ENCODE measurements at places on chromosomes 13 and 19.

DNA sequence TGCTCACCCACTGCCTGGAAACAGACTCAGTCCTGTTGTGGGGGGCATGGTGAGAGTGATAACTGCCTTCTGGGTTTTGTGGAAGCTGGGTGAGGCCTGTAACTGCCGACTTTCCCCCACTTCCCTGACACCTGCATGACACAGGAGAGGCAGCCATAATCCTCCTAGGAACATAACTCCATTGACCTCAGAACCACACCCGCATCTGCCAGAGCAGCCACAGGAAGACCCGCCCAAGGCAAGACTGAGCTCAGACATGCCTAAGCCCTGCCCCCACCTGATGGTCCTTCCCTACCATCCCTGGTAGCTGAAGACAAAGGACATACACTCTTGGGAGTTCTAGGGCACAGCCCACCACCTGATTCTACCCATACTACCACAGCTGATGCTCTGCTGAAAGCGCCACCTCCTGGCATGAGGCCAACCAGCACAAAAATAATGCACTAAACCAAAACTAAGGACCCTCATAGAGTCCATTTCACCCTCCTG, 326.7 kb downstream of the RBM26 start:
- H3K4me3 ChIP-seq: no peak overlapping the region
- H3K36me3 ChIP-seq: no peaks in the 10 kb centered on the region
- DNase-seq: no peak
- H3K27ac ChIP-seq: no peak overlapping the region

GRCh38 chr19:1384478-1385110, 887 bp downstream of the NDUFS7 start:
- H3K27me3 ChIP-seq: no peaks in the 10 kb centered on the region
- no peak overlapping the region for H3K27ac ChIP-seq
- peak; percentile 26 for DNase-seq

GRCh38 chr13:107141767-107142166, 573.8 kb upstream of the ARGLU1 start:
- H3K4me3 ChIP-seq: no peak overlapping the region
- H3K36me3 ChIP-seq: no peaks in the 10 kb centered on the region

- no peak overlapping the region for H3K27ac ChIP-seq
- no peak overlapping the region for H3K4me3 ChIP-seq
- no peaks in the 10 kb centered on the region for H3K27me3 ChIP-seq
- DNase-seq: no peak
Observed at GRCh38 chr19:37983916-37984315, 76.9 kb downstream of the SIPA1L3 start.

- DNase-seq: peak; percentile 91
- H3K4me3 ChIP-seq: no peak overlapping the region
- H3K27me3 ChIP-seq: no peaks in the 10 kb centered on the region
- no peaks in the 10 kb centered on the region for H3K36me3 ChIP-seq
Observed at GRCh38 chr13:70249332-70250064, 141.2 kb upstream of the KLHL1 start.

DNA sequence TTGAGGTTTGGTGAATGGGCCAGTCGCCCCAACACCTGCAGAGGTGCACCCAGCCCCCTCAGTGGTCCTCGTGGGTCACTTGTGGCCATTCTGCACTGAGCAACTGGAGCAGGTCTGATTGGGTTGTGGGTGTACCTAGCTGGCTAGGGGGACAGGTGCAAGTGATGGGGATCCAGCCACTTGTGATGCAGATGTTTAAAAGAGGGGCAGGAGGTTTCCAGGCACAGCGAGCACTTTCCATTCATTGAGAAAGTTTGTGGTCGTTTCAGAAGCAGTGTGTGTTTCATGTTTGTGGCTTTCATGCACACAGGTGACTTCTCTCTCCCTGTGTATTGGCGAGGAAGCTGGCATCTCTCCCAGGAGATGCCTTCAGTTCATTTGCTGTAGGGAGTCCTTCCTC, 34.7 kb downstream of the TSSK6 start:
- no peak overlapping the region for H3K27ac ChIP-seq
- H3K27me3 ChIP-seq: no peaks in the 10 kb centered on the region
- H3K4me1 ChIP-seq: peaks cover 17% of the 10 kb centered on the region
- no peak for DNase-seq
- peaks cover 36% of the 10 kb centered on the region for H3K36me3 ChIP-seq

- H3K27me3 ChIP-seq: peaks cover 29% of the 10 kb centered on the region
- H3K4me1 ChIP-seq: peaks cover 3% of the 10 kb centered on the region
- no peak overlapping the region for H3K4me3 ChIP-seq
- H3K36me3 ChIP-seq: no peaks in the 10 kb centered on the region
- H3K27ac ChIP-seq: no peak overlapping the region
- peak; percentile 83 for DNase-seq
Observed at GRCh38 chr19:2391118-2391725, 31.2 kb downstream of the TMPRSS9 start.

- H3K4me3 ChIP-seq: no peak overlapping the region
- peak; percentile 32 for DNase-seq
- no peaks in the 10 kb centered on the region for H3K36me3 ChIP-seq
- no peak overlapping the region for H3K27ac ChIP-seq
Observed at GRCh38 chr13:31919971-31920726, 111.4 kb upstream of the FRY start.

- H3K27me3 ChIP-seq: no peaks in the 10 kb centered on the region
- H3K4me1 ChIP-seq: peaks cover under 1% of the 10 kb centered on the region
- H3K27ac ChIP-seq: no peak overlapping the region
- H3K36me3 ChIP-seq: no peaks in the 10 kb centered on the region
Observed at GRCh38 chr13:24265453-24265852, 43.9 kb upstream of the C1QTNF9 start.

GRCh38 chr19:48815870-48816501, 5.2 kb upstream of the BCAT2 start:
- no peak overlapping the region for H3K27ac ChIP-seq
- DNase-seq: peak; percentile 33

- no peaks in the 10 kb centered on the region for H3K27me3 ChIP-seq
- no peaks in the 10 kb centered on the region for H3K36me3 ChIP-seq
- DNase-seq: peak; percentile 60
- H3K4me1 ChIP-seq: no peaks in the 10 kb centered on the region
- no peak overlapping the region for H3K27ac ChIP-seq
- no peak overlapping the region for H3K4me3 ChIP-seq
Observed at GRCh38 chr13:97043302-97043701, 49.0 kb upstream of the OXGR1 start.

DNA sequence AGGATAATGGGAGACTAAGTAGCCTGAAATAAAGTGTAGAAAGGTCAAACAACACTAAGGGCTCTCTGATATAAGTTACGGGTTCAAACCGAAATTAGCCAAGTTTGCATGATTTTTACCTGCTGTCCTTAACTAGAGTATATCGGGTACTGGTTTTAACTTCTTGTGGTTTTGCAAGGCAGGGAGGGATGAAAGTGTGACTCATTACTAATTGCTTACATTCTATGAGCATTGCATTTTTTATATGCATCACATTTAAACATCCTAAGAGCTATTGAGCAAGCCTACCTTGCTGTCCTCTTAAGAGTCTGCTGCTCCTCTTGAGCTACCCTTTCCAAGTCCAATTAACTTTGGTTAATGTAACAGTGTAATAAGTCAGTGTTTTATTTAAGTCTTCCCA, 415.4 kb downstream of the SLITRK5 start:
- H3K36me3 ChIP-seq: no peaks in the 10 kb centered on the region
- no peak overlapping the region for H3K27ac ChIP-seq
- no peak overlapping the region for H3K4me3 ChIP-seq
- H3K4me1 ChIP-seq: no peaks in the 10 kb centered on the region
- H3K27me3 ChIP-seq: no peaks in the 10 kb centered on the region
- peak; percentile 71 for DNase-seq

- H3K4me1 ChIP-seq: no peaks in the 10 kb centered on the region
- H3K27me3 ChIP-seq: no peaks in the 10 kb centered on the region
- H3K4me3 ChIP-seq: no peak overlapping the region
- H3K36me3 ChIP-seq: no peaks in the 10 kb centered on the region
- no peak for DNase-seq
Observed at GRCh38 chr13:83568019-83568418, 314.3 kb downstream of the SLITRK1 start.

GRCh38 chr19:58558623-58559274, 338 bp upstream of the UBE2M start:
- no peaks in the 10 kb centered on the region for H3K27me3 ChIP-seq
- H3K4me3 ChIP-seq: peak overlapping the region; percentile 87
- peaks cover 15% of the 10 kb centered on the region for H3K36me3 ChIP-seq
- peak; percentile 98 for DNase-seq
- peaks cover 47% of the 10 kb centered on the region for H3K4me1 ChIP-seq

GRCh38 chr13:110045202-110045601, 258.8 kb upstream of the IRS2 start:
- no peak overlapping the region for H3K27ac ChIP-seq
- H3K4me3 ChIP-seq: peak overlapping the region; percentile 42
- no peaks in the 10 kb centered on the region for H3K36me3 ChIP-seq
- H3K4me1 ChIP-seq: peaks cover 5% of the 10 kb centered on the region

GRCh38 chr13:40381935-40382764, 284.3 kb downstream of the FOXO1 start:
- H3K4me3 ChIP-seq: no peak overlapping the region
- no peak overlapping the region for H3K27ac ChIP-seq
- peaks cover 3% of the 10 kb centered on the region for H3K4me1 ChIP-seq

DNA sequence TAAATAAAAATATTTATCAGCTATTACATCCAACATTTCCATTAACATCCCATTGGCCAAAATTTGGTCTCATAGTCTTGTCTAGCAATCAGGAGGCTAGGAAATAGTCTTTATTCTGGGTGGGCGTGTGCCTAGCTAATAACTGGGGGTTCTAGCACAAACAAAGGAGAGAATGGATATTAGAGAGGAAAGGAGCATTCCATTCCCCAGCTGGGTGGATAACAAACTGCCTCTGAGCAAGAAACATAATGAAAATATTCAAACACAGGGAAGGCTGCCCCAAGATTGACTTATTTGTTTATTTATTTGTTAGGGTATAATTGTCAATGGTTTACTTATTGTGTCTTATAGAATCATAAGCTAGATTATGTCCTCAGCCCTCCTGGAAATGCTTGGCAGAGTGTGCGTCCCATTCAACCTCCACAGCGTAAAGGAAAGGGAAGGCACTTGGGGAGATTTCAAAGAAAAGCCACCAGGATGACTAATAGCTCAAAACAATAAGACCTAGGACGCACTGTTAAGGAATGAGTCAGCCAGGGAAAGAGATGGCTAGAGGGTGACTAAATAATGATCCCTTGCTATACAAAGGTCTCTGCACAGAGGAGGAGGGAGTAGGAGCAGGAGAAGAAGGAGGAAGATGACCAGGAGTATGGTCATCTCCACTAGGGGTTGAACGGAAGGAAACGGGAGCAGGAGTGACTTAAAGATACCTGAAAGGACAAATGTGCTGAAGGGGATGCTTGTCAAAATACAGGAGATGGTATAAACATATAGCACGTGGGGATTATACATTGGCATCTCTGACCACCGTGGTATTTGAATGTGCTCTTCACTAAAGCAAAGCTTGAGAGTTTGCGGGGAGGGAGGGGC, 23.5 kb upstream of the USP12 start:
- no peaks in the 10 kb centered on the region for H3K4me1 ChIP-seq
- H3K27ac ChIP-seq: no peak overlapping the region
- peak; percentile 90 for DNase-seq
- H3K4me3 ChIP-seq: no peak overlapping the region
- no peaks in the 10 kb centered on the region for H3K27me3 ChIP-seq

GRCh38 chr13:47623862-47624261, 377.2 kb downstream of the SUCLA2 start:
- H3K27ac ChIP-seq: no peak overlapping the region
- peaks cover 2% of the 10 kb centered on the region for H3K4me1 ChIP-seq
- no peak overlapping the region for H3K4me3 ChIP-seq
- H3K36me3 ChIP-seq: no peaks in the 10 kb centered on the region

GRCh38 chr19:3178973-3179738, 587 bp downstream of the S1PR4 start:
- H3K27me3 ChIP-seq: no peaks in the 10 kb centered on the region
- H3K4me1 ChIP-seq: peaks cover 9% of the 10 kb centered on the region
- no peak overlapping the region for H3K27ac ChIP-seq
- H3K36me3 ChIP-seq: no peaks in the 10 kb centered on the region
- H3K4me3 ChIP-seq: no peak overlapping the region
- no peak for DNase-seq

- peaks cover 12% of the 10 kb centered on the region for H3K27me3 ChIP-seq
- no peaks in the 10 kb centered on the region for H3K36me3 ChIP-seq
- no peaks in the 10 kb centered on the region for H3K4me1 ChIP-seq
- no peak overlapping the region for H3K27ac ChIP-seq
- H3K4me3 ChIP-seq: no peak overlapping the region
Observed at GRCh38 chr13:76950101-76950500, 1.8 kb downstream of the ACOD1 start.

GRCh38 chr13:74062933-74063332, 71.3 kb downstream of the KLF12 start:
- H3K4me1 ChIP-seq: no peaks in the 10 kb centered on the region
- H3K36me3 ChIP-seq: no peaks in the 10 kb centered on the region
- H3K27ac ChIP-seq: peak overlapping the region; percentile 33
- H3K4me3 ChIP-seq: peak overlapping the region; percentile 71
- no peaks in the 10 kb centered on the region for H3K27me3 ChIP-seq

DNA sequence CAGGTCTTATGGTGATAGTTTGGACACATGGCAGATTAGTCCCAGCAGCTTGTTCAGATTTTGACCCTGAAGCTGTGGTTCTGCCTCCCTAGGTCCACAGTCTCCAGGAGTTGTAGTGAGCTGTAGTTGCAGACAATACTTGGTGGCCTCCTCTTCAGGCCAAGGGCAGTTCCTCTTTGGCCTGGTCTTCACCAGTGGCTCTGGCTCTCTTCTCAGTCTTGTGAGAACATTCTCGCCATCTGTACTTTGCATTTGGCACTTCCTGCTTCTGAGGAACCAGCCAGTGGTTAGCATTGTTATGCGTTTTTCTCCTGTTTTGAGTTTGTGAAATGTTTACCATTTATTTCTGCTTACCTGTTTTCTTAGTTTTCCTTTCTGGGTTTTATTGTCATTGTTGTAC, 40.7 kb downstream of the PCCA start:
- no peak overlapping the region for H3K4me3 ChIP-seq
- peaks cover 2% of the 10 kb centered on the region for H3K4me1 ChIP-seq
- H3K36me3 ChIP-seq: no peaks in the 10 kb centered on the region

DNA sequence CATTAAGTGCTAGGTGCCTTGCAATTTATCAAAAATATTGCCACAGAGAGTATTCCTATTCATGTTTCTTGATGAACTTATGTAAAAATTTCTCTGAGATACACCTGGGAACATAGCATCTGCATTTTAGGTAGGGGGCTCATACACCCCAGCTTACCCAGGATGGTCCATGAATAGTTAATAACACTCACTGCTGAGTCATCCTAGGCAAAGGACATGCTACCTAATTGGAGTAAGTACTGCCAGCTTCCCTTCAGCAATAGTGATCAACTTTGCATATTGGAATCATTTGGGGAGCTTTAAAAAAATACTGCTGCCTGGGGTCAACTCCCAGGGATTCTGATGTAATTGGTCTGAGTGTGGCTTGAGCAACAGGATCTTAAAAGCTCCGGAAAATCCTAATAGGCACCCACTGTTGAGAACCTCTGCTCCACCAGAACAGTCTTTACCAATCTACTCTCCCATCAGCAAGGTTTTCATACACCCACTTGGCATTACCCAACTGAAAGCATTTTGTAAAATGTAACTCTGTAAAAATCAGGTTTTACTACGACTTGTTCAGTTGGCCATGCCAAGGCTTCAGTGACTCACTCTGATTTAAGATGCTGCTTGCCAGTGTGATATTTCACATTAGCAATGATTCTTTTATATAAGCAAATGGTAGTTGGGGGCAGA, 67.2 kb upstream of the FNDC3A start:
- H3K27me3 ChIP-seq: no peaks in the 10 kb centered on the region
- no peak overlapping the region for H3K27ac ChIP-seq
- H3K36me3 ChIP-seq: no peaks in the 10 kb centered on the region
- no peak for DNase-seq

- peaks cover 10% of the 10 kb centered on the region for H3K4me1 ChIP-seq
- no peak overlapping the region for H3K4me3 ChIP-seq
- H3K27ac ChIP-seq: no peak overlapping the region
Observed at GRCh38 chr19:14164724-14165493, 28.5 kb upstream of the ASF1B start.

Data from mesenchymal stem cell (in vitro differentiated cells and primary cell).